ENCODE measurements at places on chromosomes 11 and 22.

- peak; percentile 81 for DNase-seq
Observed at GRCh38 chr11:102309621-102310541, 7.4 kb upstream of the BIRC3 start.

GRCh38 chr11:1829039-1829820 lies 5.6 kb upstream of the SYT8 start:
- DNase-seq: no peak

GRCh38 chr11:4191031-4191571 lies 96.5 kb downstream of the RRM1 start:
- DNase-seq: no peak

DNA sequence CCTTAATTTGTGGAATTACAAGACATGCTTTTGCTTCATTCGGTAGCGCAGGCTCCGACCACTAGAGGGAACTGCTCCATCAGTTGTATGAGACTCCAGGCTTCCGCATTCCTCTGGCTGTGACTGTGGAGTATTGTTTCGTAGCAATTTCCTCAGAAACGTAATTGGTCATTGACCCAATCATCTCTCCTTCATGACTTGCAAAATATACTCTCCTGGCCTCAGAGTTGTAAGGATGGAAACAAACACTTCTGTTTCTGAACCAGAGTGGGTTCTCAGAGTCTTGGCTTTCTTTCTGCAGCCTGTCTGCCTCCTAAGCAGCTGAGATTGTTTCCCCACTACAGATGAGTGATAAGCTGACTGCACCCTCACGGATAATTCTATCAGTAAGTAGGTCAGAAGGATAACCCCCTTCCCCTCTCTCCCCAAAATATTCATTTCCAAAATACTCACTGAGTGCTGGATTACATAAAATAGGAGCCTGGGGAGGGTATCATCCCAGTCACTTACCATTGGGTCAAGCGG lies 146.8 kb upstream of the ZC3H12C start:
- peak; percentile 81 for DNase-seq

DNA sequence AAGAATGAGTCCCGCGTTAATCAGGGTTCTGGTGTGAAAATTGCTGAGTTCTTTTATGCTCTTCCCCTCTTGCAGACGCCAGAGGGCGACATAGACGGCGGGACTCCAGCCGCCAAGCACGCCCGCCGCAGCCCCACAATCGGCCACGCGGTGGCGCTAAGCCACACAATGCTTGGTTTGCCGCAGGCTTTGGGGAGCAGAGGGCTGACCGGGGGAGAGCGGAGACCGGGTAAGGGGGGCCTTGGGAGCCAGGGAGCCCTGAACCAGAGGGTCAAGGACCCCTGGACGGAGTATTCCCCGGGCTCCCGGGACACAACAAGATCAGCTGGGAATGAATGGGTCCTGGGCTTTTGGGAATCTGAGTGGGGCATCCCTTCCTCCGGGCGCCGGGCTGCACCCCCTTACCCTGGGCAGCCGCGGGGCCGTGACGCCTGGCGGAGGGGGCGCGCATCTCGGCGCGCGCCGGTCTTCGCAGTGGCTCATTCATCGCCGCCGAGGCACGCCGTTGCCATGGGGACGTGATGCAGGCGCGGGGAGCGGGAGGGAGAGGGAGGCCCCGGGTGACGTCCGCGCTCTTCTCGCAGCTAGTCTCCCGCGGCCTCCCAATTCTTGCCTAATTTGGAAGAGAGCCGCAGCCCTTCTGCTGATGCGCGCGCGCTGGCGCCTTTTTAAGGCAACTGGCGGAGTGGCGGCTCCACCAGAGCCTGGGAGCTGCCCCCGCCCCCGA lies 12.2 kb upstream of the NPAS4 start:
- peak; percentile 93 for DNase-seq

GRCh38 chr11:120554766-120555432 lies 43.4 kb downstream of the GRIK4 start:
- peak; percentile 62 for DNase-seq

GRCh38 chr11:776561-777287 lies 563 bp downstream of the GATD1 start:
- DNase-seq: peak; percentile 83

- no peak for DNase-seq
Observed at GRCh38 chr22:44111562-44112155, 69.1 kb upstream of the PARVG start.

DNA sequence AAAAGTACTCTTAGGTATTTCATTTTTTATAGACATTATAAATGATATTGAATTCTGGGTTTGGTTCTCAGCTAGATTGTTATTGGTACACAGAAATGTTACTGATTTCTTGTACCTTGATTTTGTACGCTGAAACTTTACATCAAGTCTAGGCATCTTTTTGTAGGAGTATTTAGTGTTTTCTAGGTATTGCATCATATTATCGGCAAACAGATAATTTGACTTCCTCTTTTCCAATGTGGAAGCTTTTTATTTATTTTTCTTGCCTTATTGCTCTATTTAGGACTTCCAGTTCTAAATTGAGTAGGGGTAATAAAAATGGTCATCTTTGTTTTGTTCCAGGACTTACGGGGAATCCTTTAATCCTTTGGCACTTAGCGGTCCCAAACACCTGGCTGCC lies 676.6 kb upstream of the CCDC179 start:
- DNase-seq: no peak

DNA sequence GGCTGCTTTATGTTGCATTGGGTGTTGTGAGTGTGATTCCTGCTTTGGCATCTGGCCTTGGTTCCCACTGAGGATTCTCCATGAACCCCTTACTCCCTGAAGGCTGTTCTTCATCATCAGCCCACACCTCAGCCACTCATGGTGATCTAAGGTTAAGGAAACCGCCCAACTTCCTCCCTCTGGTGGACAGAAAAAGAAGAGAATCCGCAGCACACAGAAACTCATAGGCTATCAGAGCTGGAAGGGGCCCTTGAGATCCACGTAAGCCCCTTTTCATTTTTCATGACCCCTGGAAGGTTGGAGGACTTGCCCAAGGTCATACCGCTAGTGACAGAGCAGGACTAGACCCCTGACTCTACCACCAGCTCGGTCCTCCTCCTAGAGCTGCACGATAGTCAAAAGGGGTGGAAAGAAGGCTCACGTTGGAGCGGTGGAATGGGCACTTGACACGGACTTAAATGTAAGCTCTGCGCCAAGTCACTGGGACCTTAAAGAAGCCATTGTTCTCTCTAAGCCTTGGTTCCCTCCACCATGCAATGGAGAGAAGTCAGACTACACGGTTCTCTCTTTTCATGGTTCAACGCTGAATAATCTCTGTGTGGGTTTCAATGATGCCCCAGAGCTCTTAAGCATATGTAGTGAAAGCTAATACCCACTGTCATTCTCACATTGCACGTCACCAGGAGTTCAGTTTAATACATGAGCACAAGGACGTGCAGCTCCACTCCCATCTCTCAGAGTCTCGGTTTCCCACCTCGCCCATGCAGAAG lies 83.6 kb upstream of the CRTAM start:
- peak; percentile 41 for DNase-seq

All from H9 (cell line).